Pericardium fibroblast (primary cell): ENCODE measurements at places on chromosomes 2 and 18. TPM values are rescaled to one million over a fixed set of nuclear protein-coding genes. Genes with fewer than 3 reads are reported as not detected.

The LRP2 gene
- total RNA-seq, result under 0.01 TPM in 1 of 2 replicates, not detected in the other

The GAREM2 gene
- 2.8 and 4.7 TPM in 2 replicates for total RNA-seq

The PLA2R1 gene
- total RNA-seq, result 3.1 and 15.4 TPM in 2 replicates

The CABLES1 gene
- total RNA-seq, result 2.1 and 12.0 TPM in 2 replicates
